Non-pigmented ciliary epithelial cell (primary cell): ENCODE measurements at places on chromosomes 3 and 15.

GRCh38 chr3:138902171-138902570 lies 44.8 kb downstream of the FOXL2 start:
- no peak for DNase-seq

- no peak for DNase-seq
These were observed 32.1 kb downstream of the SCAP start for GRCh38 chr3:47443611-47443995.

DNA sequence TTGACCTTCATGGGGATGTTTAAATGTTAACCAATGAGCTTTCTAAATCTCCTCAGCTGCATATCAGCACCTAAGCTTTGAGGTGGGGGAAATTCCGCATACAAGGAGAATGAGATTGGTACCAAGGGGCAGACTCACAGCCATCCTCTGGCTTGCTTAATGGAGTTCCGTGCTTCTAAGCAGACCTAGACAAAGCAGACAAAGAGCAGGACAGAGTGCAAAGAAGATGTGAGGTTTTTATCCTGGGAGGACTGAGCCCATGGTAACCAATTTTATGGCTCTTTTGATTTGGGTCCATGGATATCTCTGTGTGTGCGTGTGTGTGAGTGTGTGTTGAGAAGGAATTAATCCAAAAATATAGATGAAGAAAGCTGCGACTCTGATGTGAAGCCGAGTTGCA lies 7.5 kb downstream of the TAFA4 start:
- no peak for DNase-seq

DNA sequence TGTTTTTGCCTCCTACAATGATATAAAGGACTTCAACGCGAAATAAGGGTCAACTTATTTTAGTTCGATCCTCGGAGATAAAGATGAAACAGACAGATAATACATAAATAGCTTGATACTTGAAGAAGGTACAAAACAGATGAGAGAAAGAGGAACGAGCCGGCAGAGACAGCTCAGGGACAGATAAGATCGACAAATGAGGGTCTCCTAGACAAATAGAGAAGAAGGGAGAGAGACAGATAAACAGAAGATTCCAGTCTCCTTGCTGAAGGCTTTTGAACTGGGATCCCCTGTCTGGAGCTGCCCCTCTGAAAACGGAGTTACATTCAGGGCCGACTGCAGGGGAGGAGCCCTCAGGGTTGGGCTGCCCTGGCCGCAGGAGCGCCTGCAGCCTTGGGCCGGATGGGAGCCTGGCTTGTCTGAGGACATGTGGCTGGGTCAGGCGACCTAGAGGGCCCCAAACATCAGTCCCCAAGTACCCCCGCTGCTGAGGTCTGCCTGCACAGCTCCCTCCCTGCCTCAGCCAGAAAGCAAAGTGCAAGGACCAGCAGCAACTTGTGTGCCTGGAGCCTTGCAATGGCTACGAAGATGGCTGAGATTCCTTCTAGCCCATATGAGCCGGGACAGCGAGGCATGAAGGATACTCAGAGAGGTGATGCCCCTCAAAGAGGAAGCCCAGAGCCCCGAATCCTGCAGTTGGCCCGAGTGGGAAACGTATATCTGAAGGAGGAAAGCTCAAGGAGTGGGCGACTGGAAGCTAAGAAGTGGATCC lies 926 bp upstream of the SKOR1 start:
- no peak for DNase-seq

DNA sequence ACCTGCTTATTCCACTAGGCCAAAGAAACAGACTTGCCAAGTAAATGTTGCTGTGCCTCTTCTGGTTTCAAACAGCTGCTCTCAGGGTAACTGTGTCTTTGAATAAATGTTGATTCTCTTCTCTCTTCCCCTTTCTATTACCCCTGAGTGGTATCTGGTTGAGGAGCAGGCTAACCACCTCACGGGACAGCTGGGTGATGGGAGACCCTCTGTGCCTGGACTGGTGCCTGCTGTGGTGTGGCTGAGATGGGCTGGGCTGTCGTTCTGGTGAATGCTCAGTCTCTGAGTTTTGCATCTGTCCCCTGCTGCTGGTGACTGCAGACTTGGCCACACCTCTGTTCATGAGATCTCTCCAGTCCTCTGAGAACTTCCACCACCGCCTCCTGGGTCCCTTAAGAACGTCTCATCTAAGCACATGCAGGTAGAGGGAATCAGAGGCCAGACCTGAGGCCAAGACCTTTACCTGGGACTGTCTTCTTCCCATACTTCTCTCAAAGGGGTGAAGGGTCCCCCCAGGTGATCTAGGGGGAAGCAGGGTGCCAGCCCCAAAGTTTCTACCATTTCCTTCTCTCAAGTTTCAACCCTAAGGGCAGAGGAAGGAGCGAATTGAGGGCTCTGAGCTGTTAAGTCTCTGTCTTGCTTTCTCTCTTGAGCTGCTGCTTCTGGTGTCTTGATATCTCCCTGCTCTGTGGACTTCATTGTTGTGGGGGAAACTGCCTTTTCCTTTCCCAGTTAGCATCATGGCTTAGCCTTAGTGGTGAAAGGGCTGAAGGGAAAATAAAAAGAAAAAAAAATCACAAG lies 252.9 kb downstream of the EBLN2 start:
- DNase-seq = no peak

GRCh38 chr3:55731741-55732140 lies 244.6 kb upstream of the WNT5A start:
- DNase-seq = no peak

- DNase-seq = no peak
These were observed 393.6 kb upstream of the PROK2 start for GRCh38 chr3:72178463-72179106.

GRCh38 chr3:160331127-160331937 lies 67.7 kb downstream of the IFT80 start:
- peak; percentile 83 for DNase-seq

- DNase-seq = no peak
These were observed 457 bp upstream of the DNAJA4 start for GRCh38 chr15:78263907-78264303.

GRCh38 chr3:196272826-196273225 lies 14.7 kb downstream of the PCYT1A start:
- DNase-seq = no peak

GRCh38 chr15:83163032-83163431 lies 44.6 kb downstream of the HDGFL3 start:
- DNase-seq = no peak
